ENCODE measurements at places on chromosomes 16 and 17. TPM values are rescaled to one million over a fixed set of nuclear protein-coding genes. Genes with fewer than 3 reads are reported as not detected.

KRT36 gene
- not detected for total RNA-seq

KRT15 gene
- 314 TPM for total RNA-seq

ADAD2 gene
- not detected for total RNA-seq

OR2C1 gene
- total RNA-seq = not detected

ACSM2A gene
- not detected for total RNA-seq

CCT6B gene
- total RNA-seq = 0.60 TPM

KSR1 gene
- total RNA-seq = 1.3 TPM

RNF43 gene
- 13.5 TPM for total RNA-seq

MYOCD gene
- total RNA-seq = 0.07 TPM

OSGIN1 gene
- total RNA-seq = 1.3 TPM

TBC1D3E gene
- total RNA-seq = not detected

ATP2A3 gene
- total RNA-seq = 0.28 TPM

FZD2 gene
- total RNA-seq = 12.6 TPM

CFAP52 gene
- not detected for total RNA-seq

KRTAP9-3 gene
- total RNA-seq = not detected

MLX gene
- total RNA-seq = 41.2 TPM

TNK1 gene
- 11.2 TPM for total RNA-seq

LRRC37A gene
- 2.3 TPM for total RNA-seq

MPP3 gene
- 9.0 TPM for total RNA-seq

VMO1 gene
- 0.74 TPM for total RNA-seq

DHX8 gene
- 45.4 TPM for total RNA-seq

CA7 gene
- total RNA-seq = not detected

FOXL1 gene
- total RNA-seq = 0.46 TPM

ATP1B2 gene
- total RNA-seq = not detected

KLHL10 gene
- total RNA-seq = not detected

ZNF267 gene
- 14.6 TPM for total RNA-seq

HS3ST3A1 gene
- 0.28 TPM for total RNA-seq

KRT24 gene
- total RNA-seq = 0.07 TPM

TMEM114 gene
- total RNA-seq = not detected

PPL gene
- 41.5 TPM for total RNA-seq

FA2H gene
- 0.14 TPM for total RNA-seq

KDM6B gene
- 4.5 TPM for total RNA-seq

KRT17 gene
- 3,975 TPM for total RNA-seq

CLEC18A gene
- total RNA-seq = 0.11 TPM

TOM1L1 gene
- 70.1 TPM for total RNA-seq

LGALS9B gene
- 11.6 TPM for total RNA-seq

BCKDK gene
- 41.9 TPM for total RNA-seq

TBC1D3I gene
- total RNA-seq = not detected

TRPV2 gene
- total RNA-seq = 0.25 TPM

CCR7 gene
- not detected for total RNA-seq

PROCA1 gene
- total RNA-seq = 0.41 TPM

NT5C3B gene
- total RNA-seq = 93.7 TPM

TUBB3 gene
- total RNA-seq = 60.8 TPM

BEAN1 gene
- 0.14 TPM for total RNA-seq

CES1 gene
- total RNA-seq = 0.10 TPM

OR3A2 gene
- not detected for total RNA-seq

KRT31 gene
- total RNA-seq = 27.0 TPM

NPIPA7 gene
- total RNA-seq = 7.1 TPM

FOXN1 gene
- 0.07 TPM for total RNA-seq

ZNF830 gene
- 9.9 TPM for total RNA-seq

CLEC19A gene
- total RNA-seq = not detected

CSNK1D gene
- total RNA-seq = 62.8 TPM

ARL5C gene
- not detected for total RNA-seq

All from foreskin keratinocyte (primary cell).